ENCODE measurements at places on chromosomes 2 and 18.
A peak's percentile ranks its signal among the peaks of the same experiment; 100 is the strongest.

DNA sequence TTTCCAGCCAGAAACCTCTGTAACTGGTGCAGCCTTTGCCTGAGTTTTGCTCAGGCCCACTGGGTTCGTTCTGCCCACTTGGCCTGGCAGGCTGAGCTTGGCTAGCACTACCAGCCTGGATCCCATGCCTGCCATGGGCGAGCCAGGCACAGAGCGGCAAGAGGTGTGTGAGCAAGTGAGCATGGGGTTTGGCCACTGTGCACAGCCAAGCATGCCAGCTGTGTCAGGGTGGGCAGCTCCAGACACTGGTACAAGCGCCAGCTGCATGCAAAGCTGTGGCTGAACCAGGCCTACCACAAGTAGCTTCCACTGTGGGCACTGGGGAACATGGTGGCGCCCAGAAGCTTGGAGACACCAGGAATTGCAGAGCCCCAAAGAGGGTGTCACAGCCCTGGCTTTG is 56.3 kb upstream of the LDAH start:
- no peak for DNase-seq

DNA sequence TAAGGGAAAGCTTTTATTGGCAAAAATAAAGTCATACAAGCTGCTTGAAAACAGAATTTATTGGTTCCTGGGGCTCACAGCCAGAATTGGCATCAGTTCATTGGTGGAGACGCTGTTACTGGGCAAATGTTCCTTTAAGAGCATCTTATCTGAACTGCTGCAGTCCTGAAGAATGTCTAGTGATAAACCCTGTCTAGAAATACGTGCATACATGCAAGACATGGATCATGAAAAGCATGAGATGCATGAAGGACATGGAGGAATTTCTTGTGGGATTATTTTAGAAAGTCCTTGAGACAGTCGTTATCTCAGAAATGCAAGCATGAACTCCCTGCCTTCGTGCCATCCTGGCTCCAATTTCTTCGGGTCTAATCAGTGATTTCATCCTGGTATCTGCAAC is 32.5 kb upstream of the FHOD3 start:
- peak; percentile 7 for DNase-seq

- DNase-seq, result peak; percentile 68
Measured at GRCh38 chr2:174606336-174606735, 8.7 kb upstream of the WIPF1 start.

DNA sequence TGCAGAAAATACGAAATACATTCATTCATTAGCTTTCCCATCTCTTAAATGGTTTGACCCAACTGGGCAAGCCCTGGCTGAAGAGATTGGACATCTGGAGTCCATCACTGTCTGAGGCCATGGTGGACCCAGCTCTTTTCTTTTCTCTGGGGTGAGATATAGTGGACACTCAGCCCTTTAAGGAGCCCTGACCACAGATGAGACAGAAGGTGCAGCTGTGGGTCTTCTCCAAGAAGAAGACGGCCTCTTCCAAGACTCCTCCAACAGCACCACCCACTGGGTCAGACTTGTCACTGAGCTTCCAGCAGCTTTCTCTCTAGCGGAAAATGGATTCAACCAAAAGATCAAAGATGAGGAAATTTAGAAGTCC is 27.2 kb downstream of the TWIST2 start:
- no peak for DNase-seq

DNA sequence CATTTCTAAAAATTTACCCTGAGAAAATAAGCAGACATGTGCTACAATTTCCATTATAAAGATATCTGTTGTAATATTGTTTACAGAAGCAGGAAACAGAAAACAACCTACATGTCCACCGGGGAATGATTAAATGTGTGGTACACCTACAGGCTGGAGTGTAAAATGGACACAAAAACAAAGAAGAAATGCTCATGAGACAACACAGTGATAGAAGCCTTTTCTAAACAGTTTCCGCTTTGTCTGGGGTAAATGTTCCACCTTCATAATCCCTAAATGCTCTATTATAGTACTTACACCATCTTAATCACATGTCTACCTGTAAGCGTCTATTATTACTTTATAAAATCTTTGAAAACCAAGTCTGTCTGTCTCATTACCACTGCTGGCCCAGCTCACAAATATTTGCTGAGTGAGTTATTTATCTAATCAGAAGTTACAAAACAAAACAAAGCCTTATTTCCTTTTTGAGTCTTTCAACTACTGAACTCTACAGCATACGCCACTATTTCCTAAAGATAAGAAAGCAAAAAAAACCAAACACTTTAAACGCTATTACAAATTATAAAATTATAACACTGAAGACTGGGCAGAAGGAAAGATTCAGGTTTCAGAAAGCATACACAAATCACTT is 95.3 kb downstream of the PIGN start:
- no peak for DNase-seq

DNA sequence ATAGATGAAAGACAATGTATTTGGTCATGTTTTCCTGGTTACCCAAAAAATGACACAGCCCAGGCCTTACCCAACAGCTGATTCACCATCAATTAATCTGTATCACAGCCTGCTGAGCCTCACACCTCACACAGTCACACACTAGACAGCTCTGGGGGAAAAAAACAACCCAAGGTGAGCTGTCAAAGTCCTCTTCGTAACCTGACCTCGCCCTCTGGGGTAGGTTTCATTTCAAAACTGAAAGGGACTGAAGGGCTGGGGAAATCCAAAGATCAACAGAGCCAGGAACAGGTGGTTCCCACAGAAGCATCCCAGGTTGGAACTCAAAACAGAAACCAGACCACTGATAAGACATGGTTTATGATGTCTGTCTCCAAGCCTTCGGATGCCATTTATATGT is 18.2 kb upstream of the PCBP1 start:
- DNase-seq, result no peak

DNA sequence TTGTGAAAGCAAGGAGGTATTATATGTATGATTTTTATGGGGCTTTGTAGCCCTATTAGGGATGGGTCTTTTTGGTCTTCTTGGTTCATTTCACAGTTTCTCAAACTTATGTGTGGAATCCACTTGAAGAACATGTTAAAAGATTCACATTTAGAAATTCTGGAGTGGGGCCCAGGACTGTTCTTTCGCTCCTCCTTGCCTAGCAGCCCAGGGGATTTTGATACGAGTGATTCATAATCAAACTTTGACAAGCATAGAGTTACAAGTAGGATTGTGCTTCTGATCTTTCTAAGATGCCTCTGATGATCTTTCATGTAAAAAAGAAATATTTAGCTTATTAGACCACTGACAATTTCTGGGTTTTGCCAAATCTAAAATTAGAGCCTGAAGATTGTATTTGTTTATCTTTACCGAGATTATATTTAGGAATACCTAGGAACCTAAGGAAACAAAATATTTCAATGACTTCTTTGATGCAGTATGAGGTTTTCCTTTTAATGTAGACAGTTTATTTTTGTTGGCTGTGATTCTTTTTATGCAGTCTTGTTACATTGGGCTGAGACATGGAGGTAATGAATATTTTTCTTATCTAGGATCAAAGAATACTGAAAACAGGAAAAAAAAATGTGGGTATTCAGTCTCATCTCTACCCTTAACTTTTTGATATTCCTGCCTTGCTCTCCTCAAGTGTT is 324.0 kb downstream of the PARD3B start:
- DNase-seq, result no peak

DNA sequence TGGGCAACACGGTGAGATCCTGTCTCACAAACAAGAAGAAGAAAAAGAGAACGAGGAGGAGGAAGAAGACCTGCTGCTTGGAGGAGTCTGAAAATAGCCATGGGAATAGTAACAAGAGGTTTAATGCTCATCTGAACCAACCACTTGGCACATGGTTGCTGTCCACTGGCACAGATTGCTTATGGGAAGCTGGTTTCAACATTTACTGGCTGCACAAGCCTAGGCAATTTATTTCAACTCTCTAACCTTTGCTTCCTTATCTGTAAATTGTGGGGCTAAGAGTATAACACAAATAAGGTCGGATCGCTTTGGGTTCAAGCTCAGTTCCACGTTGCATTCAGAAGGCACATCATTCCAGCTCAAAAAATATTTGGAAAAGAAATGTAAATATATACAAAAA is 14.2 kb upstream of the RHOB start:
- DNase-seq, result no peak

DNA sequence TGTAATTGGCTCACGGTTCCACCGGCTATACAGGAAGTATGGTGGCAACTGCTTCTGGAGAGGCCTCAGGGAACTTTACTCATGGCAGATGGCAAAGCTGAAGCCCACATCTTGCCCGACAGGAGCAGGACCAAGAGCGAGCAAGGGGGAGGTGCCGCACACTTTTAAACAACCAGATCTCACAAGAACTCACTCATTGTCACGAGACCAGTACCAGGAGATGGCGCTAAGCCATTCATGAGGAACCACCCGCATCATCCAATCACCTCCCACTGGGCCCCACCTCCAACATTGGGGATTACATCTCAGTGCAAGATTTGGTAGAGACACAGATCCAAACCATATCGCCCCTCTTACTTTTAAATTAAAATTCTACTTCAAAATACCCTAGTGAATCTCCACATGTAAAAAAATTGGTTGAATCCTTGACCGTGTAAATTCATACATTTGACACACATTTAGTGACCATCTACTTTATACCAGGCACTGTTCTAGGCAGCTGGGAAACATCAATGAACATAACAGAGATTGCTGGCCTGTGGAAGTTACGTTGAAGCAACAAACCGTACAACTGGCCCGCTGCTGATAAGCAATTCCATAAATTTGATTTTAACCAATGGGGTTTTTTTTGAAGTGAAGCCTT is 87.6 kb downstream of the ALPK2 start:
- no peak for DNase-seq

DNA sequence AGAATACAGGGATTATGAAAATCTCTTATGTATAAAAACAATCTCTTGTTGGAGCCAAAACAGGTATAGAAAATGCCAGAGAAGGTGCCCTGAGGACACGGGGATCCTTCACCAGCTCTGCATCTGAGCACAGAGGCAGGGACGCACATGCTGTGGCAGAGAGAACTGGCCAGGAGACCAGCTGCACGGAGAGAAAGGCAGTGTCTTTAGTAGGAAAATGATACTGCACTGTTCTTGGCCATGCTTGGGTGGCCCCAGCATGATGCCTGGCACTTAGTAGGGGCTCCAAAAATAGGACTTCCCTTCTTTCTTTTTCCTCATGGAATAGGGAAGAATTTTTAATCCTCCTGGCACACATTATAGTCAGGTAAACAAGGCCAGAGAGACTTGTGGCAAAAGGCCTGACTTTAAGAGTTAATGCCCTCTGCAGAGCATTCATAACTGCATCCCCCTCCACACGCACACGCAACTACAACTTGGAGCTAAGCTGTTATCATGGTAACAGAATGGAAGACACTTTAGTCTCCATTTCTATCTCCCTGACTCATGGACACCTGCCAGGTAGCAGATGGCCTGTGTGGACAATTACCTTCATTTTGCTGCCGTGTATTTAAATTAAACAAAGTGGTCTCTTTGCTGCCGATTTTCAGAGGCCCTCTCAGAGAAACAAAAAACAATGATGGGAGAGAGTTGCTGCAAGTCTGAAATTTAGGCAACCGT is 59.7 kb upstream of the DNMT3A start:
- no peak for DNase-seq

GRCh38 chr2:10036095-10036884 is 7.1 kb upstream of the KLF11 start:
- DNase-seq, result peak; percentile 91

GRCh38 chr18:9495916-9496705 is 20.8 kb downstream of the RALBP1 start:
- no peak for DNase-seq

GRCh38 chr2:154400563-154401290 is 297.8 kb upstream of the KCNJ3 start:
- DNase-seq, result no peak

GRCh38 chr2:235055891-235056516 is 104.2 kb downstream of the SH3BP4 start:
- DNase-seq, result peak; percentile 60

- no peak for DNase-seq
Measured at GRCh38 chr18:9290156-9290555, 44.4 kb upstream of the TWSG1 start.

- DNase-seq, result no peak
Measured at GRCh38 chr2:186934420-186934819, 85.5 kb upstream of the ZSWIM2 start.
